ENCODE measurements at places on chromosomes 2 and 18. TPM values are rescaled to one million over a fixed set of nuclear protein-coding genes. Genes with fewer than 3 reads are reported as not detected.

DNA sequence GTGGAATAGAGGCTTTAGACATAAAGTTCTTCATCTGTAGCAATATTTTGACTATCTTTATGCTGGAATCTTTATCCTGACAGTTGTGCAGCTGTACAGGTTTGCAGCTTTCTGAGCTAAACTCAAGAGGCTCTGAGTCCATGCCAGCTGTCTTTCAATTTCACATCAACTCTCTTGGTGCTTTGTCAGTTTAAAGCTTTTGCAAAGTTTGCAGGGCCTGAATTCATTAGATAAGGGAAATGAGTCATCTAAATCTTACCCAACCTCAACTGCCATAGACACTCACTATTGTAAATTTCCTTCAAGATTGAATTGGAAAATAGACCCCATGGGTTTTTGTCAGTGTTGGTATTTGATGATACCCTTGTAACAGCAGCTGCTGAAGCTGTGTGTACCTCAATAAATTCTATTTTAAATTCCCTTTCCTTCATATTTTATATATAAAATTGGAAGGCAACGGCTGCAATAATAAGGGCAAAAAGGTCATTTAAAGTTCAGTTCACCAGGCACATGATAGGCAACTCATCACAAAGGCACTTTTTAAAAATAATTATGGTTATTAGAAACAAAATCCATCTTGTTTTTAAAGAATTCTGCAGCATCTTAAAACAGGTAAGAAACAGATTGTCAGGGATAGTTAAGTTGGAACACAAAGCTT, 169.9 kb upstream of the SLC39A10 start:
- DNase-seq: no peak

DNA sequence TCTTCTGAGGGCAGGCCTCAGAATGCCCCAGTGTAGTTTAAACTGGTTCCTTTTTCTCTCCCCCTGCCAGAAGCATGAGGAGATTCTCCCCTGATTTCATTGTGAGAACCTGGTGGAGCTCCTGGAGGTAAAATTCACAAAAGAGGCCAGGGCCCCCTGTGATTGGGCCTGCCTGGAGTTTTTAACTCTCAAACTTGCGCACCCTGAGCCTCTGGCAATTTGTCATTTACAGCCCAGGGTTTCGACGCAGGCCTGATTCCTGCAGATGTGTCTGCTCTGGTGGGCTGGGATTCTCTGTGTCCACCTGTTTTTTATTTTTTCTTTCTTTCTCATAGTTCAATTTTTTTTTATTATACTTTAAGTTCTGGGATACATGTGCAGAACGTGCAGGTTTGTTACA, 157.9 kb downstream of the ASB1 start:
- no peak for DNase-seq

- no peak for DNase-seq
These were observed 74.9 kb upstream of the OTOF start for GRCh38 chr2:26552641-26553374.

DNA sequence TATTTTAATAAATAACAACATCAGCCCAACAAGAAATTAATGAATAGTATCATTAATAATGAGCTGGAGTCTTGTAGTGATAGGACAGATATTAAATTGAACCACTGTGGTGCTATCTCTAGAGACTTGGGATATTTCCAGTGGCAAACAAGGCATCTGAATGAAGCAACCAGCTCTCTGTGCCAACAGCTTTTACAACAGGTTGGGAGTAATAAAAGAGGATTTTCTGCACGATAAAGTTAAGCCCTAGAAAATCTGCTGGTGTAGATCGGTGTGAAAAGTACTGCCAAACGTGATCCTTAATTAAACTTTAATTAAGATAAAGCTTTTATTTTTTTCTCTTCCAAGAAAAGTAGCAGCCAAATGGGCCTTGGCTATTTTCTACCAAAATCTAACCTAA, 385.5 kb downstream of the NR4A2 start:
- DNase-seq: no peak

GRCh38 chr18:74516271-74517235, 17.7 kb upstream of the CNDP1 start:
- no peak for DNase-seq

DNA sequence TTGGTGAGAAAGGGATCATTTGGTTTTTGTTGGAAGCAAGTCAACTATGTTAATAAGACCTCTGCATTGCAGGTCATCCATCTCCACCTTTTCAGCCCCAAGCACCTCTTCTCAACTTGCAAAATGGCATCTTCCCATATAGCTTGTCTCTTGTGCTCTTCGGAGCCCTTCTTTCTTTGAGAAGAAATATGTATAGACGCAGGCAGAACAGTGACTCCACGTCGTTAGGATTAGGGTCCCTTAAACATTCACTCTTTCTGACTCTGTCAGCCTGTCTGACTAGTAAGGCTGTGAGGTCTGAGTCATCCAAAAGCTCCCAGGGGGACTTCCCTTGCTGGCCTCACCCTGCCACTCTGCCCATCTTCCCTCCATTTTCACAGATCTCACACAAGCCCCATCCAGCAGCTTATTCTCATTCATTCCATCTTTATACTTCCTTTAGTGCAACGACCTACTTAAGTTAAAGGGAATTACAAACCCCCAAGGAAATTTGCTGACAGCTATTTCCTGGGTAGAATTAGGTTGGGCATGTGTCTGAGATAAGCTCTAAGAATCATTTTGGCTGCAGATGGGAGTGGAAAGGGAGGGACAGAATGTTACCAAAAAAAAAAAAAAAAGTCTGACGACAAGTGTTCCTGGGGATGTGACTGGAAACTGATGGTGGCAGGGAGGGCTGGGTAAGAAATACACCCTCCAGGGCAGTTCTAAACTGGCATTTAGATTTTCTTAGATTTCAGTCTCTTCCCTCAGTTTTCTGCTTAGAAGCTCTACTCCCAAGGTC, 37.7 kb upstream of the MEX3C start:
- no peak for DNase-seq

- peak; percentile 37 for DNase-seq
These were observed 74.4 kb downstream of the MAP3K20 start for GRCh38 chr2:173150087-173150486.

DNA sequence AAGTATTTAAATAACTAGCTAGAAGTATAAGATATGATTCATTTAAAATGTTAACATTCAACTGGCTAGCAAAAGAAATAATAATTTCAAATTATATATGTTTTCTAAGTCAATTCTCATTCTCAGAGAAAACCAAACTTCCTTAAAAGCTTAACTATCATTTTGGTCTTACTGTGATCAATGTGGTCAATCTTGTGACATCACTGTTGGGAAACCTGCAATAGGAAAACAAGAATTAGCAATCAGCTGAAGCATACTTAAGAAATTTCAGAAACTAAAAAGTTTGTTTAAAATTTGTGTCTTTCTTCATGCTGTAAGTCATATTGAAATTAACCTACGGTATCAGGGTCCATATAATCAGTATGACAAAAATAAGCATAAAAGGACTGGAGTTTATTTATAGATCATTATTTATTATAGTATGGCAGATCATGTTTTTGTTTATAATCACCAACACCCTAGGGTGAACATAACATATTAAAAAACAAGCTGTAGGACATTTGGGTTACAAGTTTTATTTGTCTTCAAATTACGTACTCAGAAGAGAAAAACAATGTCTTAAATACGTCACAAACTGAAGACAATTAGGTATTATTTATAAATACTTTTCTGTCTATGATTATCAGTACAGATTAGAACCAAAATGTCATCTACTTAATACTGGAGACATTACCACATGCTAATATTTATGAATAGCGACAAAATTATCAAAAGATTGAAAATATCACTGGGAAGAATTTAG, 60.5 kb downstream of the BAZ2B start:
- no peak for DNase-seq

DNA sequence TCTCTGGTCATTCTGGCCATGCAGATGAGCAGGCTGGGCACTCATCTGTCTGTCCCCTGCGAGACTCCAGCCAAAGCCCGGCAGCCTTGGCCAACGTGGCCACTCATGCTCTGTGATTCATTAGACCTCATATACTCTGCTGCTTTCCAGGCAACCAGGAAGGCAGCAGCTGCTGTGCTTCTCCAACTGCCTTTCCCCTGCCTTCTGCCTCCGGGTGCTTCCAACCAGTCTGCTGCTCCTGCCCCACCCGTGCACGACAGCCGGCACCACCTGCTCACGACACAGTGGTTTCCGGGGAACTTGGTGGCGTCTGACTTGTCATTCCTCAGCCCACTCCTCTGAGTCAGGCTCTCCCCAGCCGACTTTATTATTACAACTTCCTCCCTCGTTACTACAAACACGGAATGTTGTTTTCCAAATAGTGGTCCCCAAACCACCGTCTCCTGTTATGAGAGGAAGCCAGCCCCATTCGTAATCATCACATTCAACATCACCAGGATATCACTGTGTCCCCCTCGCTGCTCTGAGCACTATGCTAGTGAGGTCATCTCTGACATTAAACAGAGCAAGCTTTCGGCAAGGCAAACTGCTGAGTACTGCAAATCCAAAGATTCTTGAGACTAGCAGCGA, 392.4 kb downstream of the ALK start:
- DNase-seq: peak; percentile 55

- no peak for DNase-seq
These were observed 6.9 kb downstream of the GPR17 start for GRCh38 chr2:127652786-127653357.

DNA sequence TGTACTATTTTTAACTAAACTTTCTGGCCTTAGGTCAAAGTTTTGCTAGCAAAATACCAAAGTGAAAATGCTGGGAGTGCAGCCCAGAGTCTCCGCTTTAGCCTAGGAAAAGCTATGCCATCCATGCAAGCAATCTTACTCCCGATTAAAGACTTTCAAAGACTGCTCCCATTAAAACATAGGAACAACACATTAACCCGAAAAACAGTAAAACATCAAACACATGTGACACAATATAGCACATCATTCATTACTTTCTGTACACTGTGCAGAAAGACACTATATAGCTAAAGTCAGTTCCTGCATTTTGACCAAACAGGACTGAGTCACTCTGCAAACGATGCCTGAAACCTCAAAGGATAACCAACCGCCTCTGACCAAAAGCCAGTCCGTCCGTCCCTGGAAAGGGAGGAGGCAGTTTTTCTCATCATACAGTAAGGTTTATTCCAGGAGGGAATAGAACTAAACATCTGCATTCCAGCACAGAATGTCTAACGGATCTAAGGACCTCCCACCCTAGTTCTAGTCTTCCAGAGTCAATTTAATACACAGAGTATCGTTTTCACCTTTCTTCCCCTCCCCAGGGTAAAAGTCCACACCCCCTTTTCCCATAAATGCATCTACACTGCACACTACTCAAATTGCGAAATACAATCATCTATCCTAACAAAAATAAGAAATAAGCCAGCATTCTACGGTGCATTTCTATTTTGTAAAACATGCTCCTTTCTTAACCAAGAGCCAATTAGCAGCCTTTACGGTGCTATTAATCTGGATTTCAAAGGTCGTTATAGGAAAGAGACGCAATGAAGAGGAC, 1.7 kb downstream of the ROCK2 start:
- peak; percentile 17 for DNase-seq

GRCh38 chr2:241882091-241882625, 12.6 kb downstream of the RTP5 start:
- no peak for DNase-seq

GRCh38 chr18:49610022-49610445, 48.2 kb downstream of the LIPG start:
- DNase-seq: no peak

- DNase-seq: no peak
These were observed 8.8 kb upstream of the CRACDL start for GRCh38 chr2:98944775-98945174.

GRCh38 chr18:75206452-75207309, 2.3 kb downstream of the PTGR3 start:
- DNase-seq: no peak

DNA sequence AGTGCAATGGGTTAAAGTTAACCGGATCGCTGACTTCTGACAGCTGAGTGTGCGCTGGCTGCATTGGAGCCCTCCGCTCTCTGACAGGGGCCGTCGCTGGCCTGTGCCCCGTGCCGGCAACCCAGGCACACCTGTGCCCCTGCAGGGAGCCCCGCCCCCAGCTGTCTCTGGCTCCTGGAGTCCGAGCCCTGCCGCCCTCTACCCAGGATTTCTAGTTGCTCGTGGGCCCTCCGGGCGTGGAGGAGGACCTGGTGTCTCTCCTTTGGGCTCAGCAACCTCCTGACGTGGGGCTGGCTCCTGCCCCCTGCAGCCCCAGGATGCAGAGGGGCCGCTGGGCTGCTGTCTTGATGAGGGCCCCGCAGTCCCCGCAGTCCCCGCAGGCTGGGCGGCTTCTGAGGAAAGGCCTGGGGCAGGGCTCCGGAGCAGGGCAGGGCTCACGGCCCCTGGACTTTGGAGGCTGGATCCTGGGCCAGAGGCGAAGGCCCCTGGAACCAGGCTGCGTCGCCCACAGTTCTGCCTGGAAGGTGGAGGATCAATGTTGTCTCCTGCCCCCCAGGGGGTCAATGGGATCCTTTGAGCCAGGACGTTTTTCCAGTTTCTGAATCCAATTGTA, 172.8 kb downstream of the RNF144A start:
- DNase-seq: no peak

- no peak for DNase-seq
These were observed 112.5 kb downstream of the ATL2 start for GRCh38 chr2:38264396-38265221.

DNA sequence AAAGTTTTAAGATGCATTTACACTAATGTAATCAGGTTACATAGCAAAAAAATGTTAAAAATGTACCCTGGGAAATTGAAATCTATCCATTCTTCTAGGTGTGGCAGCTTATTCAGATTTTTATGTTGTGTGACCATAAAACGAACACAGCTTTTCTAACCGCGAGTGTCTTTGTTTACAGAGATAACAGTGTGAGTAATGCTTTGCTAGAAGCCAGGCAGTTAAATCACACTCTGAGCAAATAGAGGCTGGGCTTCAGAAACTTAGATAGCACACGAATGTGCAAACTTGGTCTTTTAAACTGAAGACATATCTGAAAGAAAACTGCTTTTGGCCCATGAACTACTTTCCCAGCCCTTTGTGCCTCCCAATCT, 116.1 kb downstream of the SPTBN1 start:
- peak; percentile 77 for DNase-seq

GRCh38 chr2:52537588-52537987, 1230.0 kb upstream of the CHAC2 start:
- no peak for DNase-seq

- DNase-seq: no peak
These were observed 43.4 kb downstream of the NABP1 start for GRCh38 chr2:191721331-191721730.

DTNA gene
- polyA plus RNA-seq: 5.5 TPM

CNPPD1 gene
- polyA plus RNA-seq: 43.5 TPM

FAM228A gene
- 0.17 TPM for polyA plus RNA-seq

SCN7A gene
- not detected for polyA plus RNA-seq

MAP3K20 gene
- polyA plus RNA-seq: 45.4 TPM

CYBRD1 gene
- polyA plus RNA-seq: 308 TPM

CCDC178 gene
- not detected for polyA plus RNA-seq

TUBA4A gene
- polyA plus RNA-seq: 23.0 TPM

ATP6V1B1 gene
- 1.3 TPM for polyA plus RNA-seq

NOL4 gene
- not detected for polyA plus RNA-seq
